ENCODE measurements at places on chromosomes 3 and 15.

GRCh38 chr3:29275309-29275708 is 5.6 kb upstream of the RBMS3 start:
- DNase-seq: no peak

DNA sequence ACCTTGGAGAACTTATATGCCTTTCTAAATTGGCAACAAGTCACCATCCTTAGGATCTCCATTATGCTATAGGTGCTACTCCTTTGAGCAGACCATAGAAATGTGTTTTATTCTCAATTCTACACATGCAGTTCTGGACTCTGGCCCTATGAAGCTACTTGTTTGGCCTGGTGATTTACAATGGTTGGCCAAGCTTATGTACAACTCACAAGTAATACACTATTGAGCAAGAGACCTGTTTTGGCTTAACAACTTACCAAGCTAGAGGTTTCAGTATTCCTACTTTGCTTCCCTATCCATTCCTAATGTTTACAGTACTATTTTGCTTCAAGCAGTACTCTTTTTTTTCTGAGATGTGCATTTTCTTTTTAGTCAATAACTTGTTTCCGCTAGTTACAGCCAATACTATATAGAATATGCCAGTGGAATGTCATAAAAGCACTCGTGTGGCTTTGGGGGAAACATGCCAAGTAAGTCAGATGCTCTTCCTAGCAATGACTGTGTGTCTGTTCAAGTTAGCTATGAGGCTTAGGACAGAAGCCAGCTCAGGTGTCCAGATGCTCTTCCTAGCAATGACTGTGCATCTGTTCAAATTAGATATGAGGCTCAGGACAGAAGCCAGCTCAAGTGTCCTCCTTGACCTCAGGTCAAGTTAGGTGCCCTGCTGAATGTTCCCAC is 174.9 kb upstream of the SEMA6D start:
- DNase-seq: no peak

GRCh38 chr3:61858054-61858453 is 296.7 kb downstream of the PTPRG start:
- peak; percentile 14 for DNase-seq

DNA sequence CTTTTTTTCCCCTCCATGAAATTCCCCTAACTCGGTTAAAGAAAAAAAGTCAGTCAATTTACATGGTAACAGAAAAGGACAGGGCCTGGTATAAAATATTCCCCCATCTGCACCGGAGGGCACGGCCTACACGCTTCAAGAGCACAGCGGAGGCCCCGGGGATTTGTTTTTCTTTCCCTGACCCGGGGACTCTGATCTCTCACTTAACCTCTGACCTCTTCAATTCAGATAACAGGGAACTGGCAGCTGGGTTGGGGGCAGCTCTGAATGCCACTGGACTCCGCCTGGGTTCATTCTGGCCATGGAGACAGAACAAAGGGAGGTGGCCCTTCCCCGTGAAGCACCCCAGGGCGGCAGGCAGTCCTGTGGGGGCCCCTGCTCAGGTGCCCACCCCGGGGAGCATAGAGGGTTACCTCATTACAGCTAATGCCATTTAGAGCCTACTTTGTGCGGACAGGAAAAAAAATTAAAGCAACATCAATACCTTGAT is 257.5 kb downstream of the SHQ1 start:
- no peak for DNase-seq

- DNase-seq: no peak
These were observed 46.3 kb downstream of the FMN1 start for GRCh38 chr15:33148129-33148751.

GRCh38 chr3:177437513-177438337 is 240.4 kb upstream of the TBL1XR1 start:
- no peak for DNase-seq

- no peak for DNase-seq
These were observed 61.6 kb downstream of the STAG1 start for GRCh38 chr3:136690599-136690998.

DNA sequence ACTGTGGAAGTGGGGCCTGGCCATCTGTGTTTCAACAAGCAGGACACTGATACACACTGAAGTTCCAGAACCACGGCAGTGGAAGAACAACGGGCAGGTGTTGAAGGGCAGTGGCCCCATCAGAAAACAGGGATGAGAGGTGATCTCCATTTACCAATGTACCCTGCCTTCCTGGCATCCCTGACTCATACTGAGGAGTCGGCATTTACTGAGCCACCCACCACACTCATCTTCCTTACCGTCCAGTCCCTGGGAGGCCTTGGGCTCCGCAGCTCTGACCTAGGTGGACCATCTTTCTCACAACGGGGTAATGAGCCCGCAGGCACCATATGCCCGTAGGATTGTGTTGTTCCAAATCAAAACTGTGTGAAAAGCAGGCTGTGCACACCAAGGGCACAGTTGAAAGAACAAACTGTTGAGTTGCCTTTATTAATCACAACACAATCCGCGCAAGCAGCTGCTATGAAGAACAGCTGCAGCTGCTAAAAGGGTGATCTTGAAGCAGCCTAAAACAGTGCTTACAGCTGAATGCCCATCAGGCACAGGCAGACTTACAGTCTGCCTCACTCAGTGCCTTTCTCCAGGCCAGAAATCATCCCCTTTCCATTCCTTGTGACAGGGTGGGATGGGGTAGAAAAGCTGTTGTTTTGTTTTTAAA is 12.9 kb downstream of the MB21D2 start:
- DNase-seq: no peak

GRCh38 chr15:70160803-70161565 is 63.3 kb upstream of the TLE3 start:
- DNase-seq: peak; percentile 93

- no peak for DNase-seq
These were observed 83.6 kb upstream of the TSEN2 start for GRCh38 chr3:12400616-12401194.

All from C1 segment of cervical spinal cord (tissue), 14 donors.